GM18507 (cell line): ENCODE measurements at places on chromosomes 5 and 9.

DNA sequence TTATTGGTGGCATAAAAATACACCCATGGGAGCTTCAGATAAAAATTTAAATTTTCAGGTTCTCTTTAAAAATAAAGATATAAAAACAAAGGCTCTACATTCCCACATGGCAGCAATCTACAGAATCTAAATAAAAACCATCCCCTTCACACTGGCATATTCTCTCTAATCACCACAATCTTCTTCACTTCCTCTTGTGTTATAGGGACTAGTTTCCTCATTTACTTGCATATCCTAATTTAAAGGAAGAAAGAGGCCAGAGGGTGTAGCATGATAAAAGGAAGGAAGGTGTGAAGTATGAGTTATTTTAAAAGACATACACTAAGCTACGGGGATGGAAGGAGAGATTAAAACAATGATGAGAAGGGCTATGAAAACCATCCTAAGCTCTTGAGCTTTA is 390.5 kb downstream of the ZNF608 start:
- no peak for DNase-seq

DNA sequence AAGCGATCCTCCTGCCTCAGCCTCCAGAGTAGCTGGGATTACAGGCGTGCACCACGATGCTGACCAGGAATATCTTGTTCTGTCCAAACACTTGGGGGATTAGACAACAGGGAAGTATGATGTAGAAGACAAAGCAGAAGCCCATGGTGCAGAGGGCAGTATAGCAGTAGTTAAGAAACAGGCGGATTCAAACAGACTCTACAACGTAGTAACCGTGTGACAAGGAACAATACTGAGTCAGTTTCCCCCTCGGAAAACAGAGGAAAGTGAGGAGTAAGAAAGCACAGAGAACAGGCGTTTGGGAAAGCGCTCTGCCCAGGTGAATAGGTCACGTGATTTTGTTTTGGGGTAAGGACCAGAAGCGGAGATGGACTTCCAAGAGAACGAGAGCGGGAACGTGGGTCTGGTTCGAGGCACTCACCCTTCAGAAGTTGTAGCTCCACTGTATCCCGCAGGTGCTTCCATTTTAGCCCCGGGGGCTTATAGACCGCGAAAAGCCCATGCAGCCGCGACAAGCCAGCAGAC is 306 bp downstream of the TRUB2 start:
- no peak for DNase-seq

DNA sequence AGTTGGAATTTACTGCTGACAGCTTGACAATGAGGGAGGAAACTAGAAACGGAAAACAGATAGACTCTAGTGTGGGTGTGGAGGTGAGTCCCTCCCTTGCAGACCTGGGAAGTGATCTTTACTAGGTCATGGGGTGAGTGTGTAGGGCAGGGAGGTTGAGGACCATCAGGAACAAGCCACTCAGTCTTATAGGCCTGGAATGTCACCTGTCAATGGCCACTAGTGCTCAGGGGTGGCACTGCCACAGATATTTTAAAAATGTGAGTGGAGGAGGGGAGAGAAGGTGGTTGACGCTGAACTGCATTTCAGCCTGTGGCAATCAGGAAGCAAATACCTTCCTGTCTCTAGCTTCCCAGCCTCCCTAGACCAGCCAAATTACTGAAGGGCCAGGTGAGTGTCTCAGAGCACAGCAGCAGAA is 9.0 kb downstream of the OR2S2 start:
- no peak for DNase-seq

DNA sequence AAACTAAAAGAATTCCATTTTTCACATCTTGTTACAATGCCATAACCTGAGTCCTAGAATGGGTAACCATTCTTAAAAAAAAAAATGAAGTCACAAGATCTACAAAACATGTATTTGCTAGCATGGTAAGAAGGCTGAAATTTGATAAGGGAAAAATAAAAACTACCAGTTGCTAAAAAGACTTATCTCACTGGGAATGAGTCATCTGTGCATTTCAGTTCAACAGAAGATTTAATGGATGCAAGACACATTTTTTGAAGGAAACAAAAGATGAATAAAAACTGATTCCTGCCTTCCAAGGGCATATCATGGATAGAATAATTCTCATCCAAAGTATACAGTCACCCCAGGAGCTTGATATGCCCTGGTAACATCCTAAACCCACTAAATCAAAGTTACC is 47.2 kb downstream of the SGTB start:
- no peak for DNase-seq

- no peak for DNase-seq
Observed at GRCh38 chr9:71271602-71272001, 150.2 kb upstream of the TRPM3 start.

DNA sequence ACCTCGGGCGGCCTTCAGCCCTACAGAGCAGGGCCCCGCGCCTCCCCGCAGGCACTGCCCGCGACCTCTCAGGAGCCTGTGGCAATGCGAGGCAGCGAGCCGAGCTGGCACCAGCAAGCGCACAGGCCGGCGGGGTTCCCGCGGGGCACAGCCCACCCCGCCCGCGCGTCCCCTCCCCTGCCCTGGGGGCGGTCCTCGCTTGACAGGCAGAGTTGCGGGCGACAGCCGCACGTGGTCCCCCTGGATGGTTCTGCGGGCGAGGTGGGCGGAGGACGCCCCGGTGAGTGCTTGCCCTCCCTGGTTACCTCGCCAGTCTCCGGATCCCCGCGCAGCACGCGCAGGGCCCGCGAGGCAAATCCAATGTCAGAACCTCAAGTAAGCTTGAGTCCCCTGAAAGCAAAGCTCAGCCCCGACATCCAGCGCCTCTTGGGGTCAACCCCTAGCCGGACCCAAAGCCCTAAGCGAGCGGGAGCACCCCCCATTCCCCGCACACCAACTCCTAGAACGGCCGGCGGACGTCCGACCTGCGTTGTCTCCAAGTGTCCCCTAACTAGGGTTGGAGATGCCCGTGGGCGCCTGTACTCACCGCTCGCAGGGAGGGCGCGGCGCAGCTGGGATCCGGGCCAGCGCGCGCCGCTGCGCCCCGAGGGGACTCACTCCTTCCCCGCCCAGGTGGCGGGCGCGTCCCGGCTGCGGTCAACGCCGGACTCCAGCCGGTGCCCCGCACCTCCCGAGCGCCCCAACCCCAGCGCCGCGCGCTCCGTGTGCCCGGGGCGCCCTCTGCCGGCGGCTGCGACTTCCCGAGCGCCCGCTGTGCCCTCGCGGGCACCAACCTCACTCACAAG is at the start of gene DRD1:
Gene DRD1, minus strand, starts transcription at position 123 of the 845 bp plus-strand sequence. CDS start 1,083 bp downstream, outside the sequence.
- peak; percentile 39 for DNase-seq

GRCh38 chr5:125326150-125326510 is 579.7 kb upstream of the ZNF608 start:
- DNase-seq, result no peak

DNA sequence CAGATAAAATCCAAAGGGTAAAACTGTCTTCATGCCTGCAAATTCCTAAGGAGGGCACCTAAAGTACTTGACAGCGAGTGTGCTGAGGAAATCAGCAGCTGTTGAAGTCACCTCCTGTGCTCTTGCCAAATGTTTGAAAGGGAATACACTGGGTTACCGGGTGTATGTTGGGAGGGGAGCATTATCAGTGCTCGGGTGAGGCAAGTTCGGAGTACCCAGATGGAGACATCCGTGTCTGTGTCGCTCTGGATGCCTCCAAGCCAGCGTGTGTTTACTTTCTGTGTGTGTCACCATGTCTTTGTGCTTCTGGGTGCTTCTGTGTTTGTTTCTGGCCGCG is 727 bp upstream of the ADRB2 start:
- DNase-seq, result no peak

DNA sequence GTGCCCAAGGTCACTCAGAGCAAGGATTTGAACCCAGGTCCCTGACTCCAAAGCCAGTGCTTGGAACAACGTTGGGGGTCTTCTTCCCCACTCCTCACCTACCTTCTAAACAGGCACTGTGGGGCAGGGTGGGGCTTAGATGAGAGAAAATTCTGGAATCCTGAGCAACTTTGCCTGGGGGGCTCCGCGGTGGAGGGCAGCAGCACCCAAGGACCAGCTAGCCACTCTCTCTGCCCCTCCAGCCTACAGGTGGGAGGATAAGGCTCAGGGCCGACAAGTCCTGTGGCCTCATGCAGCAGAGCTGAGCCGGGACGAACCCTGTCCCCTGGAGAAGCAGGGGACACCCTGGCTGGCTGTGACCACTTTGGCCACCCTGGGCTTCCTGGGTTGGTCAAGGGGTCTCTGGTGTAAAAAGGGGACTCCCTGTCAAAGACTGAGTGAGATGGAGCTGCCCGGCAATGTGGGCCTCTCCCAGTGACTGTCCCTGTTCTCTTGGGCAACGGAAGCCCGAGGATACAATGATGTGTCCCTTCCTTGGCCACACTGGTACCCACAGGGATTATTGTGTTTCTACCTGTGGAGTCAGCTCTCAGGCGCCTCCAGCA is 26.5 kb downstream of the CEL start:
- DNase-seq, result no peak

GRCh38 chr9:86304236-86304730 is 21.9 kb upstream of the ISCA1 start:
- no peak for DNase-seq

DNA sequence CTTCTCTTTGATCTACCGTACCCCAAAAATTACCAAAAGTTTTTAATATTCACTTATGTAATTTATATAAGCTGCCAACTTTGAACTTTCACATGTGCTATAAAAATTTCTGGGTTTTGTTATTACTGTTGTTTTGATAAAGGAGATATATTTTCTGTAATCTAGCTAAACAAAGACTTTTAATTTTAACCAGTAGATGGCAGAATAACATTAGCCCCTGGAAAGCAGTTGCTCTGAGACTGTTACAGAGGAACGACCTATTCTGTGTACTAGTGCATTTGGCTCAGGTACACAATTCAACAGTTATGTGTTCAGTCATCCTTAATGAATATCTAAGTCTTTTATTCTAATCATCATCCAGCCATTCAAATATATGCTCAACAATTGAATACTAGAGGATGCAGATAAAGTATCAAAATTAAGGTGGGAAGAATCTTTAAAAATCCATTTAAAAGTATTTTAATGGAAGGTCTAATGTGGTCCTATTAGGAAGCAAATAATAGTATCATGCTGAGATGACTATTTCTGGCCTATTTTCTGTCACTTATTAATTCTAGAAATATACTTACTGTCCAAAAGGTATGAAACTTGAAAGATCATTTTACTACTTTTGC is 8.6 kb downstream of the KLHL9 start:
- DNase-seq, result no peak

DNA sequence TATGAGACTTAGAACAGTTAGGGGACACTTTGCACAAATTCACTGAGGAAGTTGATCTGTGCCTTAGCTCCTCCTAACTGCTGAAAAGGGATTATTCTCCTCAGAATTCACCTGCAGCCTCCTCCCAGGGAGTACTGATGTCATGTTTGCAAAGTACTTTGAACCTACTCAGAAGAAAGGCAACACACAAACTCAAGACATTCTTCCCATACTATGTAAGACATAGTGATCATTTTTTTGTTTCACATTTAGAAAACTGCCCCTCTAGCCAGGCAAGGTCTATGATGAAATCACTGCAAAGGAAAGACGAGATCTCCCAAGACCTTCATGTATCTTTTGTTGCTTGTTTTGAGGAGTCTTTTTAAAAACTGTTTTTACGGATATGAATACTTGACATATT is 10.6 kb upstream of the VLDLR start:
- DNase-seq, result no peak

GRCh38 chr9:22169727-22170503 is 160.8 kb upstream of the CDKN2B start:
- DNase-seq, result no peak

GRCh38 chr5:159161361-159162214 is 47.8 kb downstream of the RNF145 start:
- no peak for DNase-seq

- DNase-seq, result no peak
Observed at GRCh38 chr5:91269198-91269597, 113.9 kb downstream of the ARRDC3 start.

- DNase-seq, result no peak
Observed at GRCh38 chr5:55923177-55923771, 71.5 kb downstream of the IL6ST start.

DNA sequence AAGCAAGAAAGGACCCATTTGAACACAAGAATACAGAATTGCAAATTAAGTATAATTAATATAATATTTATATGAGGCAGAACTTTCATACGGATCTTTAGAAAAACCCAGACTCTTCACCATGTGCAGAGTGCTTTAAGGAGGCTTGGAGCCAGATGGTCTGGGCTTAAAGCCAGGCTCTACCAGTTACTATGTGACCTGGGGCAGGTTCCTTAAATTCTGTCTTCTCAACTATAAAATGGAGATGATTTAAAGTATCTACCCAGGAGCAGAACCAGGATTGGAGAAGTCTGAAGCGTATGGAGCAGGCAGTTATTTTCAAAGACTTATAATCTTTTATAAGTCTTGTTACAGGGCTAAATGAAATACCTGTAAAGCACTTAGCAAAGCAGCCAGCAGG is 202.1 kb downstream of the TSSK1B start:
- DNase-seq, result no peak

GRCh38 chr9:5178126-5178805 is 7.2 kb downstream of the INSL6 start:
- DNase-seq, result no peak

- DNase-seq, result no peak
Observed at GRCh38 chr9:28718226-28718625, 1144.9 kb upstream of the C9orf72 start.

DNA sequence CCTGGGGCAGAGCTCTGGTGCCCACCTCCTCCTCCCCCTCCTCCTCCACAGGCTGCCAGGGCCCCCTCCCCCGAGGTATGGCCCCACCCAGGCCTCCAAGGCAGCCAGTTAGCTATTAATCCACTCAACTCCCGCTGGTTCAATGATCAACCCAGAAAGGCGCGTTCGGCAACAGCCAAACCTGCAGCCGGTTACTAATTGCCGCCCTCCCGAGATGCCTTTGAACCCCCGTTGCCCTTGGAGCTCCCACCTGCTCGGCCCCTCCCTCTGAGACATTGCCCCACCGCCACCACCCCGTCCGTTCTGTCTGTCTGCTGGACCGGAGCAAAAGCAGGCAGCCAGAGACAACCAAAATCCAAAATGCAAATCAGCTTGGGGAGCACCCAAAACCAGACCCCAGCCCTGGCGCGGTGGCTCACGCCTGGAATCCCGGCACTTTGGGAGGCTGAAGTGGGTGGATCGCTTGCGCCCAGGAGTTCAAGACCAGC is 25.8 kb downstream of the NOTCH1 start:
- DNase-seq, result no peak

DNA sequence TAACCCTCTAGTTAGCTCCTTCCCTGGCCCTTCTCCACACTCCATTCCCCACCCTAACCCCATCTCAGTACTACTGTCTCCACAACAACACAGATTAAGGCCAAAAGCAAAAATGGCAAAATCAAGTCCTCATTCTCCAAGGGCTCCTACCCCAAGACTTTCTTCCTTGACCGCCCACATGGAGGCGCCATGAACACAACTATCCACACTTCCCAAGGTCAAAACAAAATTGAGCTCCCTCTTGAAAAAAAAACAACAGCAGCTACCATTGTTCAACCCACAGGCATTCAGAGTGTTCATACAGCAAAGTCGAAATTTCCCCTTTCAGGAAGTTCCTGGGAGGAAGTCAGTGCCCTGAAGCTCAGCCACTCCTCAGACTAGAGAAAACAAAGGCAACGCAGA is 54.4 kb downstream of the GNAQ start:
- no peak for DNase-seq
